ENCODE measurements at places on chromosomes 6 and 20.

- DNase-seq: no peak
These were observed 70.2 kb downstream of the BMP2 start for GRCh38 chr20:6837730-6838129.

DNA sequence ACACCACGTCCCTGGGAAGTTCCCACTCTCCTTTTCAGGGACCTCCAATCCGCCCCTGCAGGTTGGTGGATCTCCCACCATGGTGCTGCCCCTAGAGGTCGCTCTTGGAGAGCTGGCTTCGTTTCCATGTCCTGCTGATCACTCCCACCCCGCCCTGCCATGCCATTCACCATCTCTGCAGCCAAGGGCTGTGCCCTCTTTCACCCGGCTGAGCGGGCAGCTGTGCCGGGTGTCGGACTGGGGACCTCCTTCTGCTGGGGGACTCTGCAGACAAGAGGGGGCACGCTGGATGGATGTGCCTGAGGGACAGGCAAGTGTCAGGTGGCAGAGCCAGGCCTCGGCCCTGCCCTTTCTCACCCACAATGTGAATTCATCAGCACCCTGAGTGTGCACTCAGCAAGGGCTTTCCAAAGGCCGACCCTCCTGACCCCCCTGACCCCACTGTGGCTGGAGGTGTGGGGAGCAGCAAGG, 347.0 kb downstream of the CDH4 start:
- DNase-seq: peak; percentile 53

DNA sequence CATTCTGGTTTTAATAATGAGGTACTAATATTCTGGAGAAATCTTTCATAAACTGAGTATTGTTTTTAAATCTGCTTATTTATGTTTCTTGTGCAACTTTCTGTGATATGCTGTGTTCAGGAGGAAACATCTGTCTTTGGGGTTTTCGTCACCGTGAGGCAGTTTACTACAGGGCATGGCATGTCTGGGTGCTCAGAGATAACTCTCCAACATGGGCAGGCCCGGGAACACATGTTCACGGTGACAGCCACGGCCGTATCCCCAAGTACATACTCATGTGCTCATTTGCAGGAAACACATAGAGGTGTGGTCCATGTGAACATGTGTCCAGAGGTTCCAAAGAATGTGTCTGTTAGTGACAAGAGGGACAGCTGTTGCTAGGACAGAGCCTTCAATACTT, 62.1 kb upstream of the CNKSR3 start:
- DNase-seq: no peak

- DNase-seq: no peak
These were observed 126.4 kb upstream of the CD93 start for GRCh38 chr20:23212464-23212995.

DNA sequence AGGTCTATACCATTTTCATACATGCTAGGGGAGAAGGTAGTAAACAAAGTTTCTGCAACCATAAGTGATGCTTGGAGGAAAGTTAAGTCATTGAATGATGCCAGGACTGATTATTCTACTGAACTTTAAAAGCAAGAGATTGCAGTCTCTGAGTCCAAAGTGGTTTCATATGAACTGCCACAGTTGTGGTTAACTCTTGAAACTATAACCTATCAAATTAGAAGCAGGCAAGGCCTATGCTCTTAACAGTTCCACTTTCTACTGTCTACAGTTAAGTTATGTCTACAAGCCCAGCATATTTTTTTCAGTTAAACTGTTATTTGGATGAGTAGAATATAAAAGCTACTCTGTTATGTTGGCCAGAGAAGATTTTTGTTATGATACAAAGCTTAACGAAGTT, 326.5 kb upstream of the RUNX2 start:
- DNase-seq: no peak

GRCh38 chr20:25654487-25654886, 30.7 kb upstream of the NANP start:
- DNase-seq: no peak

DNA sequence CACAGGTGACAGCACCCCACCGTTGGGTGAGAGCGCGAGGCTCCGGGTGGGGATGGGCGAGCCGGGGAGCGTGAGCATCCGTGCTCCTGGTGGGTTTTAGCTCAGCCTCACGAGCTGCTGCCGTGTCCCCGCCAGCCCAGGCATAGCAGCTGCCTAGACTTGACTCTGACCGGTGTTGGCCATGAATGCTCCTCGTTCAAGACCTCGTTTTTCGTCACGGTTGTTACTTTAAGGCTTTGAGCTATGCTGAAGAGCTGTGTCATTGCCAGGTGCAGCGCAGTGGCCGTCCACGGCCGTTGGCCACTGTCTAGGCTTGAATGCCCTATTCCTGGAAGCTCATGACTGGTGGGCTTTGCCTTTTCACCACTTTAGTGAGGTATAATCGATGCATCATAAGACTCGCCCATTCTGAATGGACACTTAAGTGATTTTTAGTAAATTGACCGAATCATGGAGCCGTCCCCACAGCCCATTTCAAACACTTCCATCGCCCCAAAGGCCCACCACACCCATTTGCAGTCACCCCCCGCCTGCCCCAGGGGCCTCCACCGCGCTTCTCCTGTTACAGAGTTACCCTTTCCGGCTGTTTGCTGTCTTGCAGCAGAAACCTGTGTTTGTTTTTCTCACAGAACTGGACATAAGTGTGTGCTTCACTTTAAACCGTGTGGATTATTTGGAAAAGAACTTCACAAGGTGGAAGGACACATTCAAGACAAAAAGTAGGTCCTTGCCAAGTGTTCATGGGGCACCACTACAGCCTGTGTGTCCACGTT, 21.4 kb upstream of the ADRM1 start:
- DNase-seq: no peak

- no peak for DNase-seq
These were observed 36.3 kb downstream of the BANF2 start for GRCh38 chr20:17735959-17736621.

- DNase-seq: no peak
These were observed 146.7 kb upstream of the ATXN1 start for GRCh38 chr6:16907991-16908390.

DNA sequence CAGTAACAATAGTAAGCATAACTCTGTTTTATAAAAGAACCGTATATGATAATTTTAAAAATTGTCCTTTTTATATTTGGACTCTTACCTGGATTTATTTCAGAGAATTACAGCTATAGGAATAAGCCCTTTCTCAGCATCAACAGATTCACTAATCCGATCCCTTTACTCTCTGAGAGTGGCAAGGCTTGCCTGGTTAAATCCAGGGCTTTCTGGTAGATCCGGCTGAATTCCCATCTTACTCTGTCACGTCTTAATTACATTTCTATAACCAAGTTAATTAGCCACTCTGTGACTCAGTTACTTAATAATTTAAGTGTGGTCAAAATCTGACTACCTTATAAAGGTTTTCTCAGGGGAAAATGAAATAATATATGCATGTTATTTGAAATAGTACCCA, 294.7 kb downstream of the FRK start:
- DNase-seq: no peak

DNA sequence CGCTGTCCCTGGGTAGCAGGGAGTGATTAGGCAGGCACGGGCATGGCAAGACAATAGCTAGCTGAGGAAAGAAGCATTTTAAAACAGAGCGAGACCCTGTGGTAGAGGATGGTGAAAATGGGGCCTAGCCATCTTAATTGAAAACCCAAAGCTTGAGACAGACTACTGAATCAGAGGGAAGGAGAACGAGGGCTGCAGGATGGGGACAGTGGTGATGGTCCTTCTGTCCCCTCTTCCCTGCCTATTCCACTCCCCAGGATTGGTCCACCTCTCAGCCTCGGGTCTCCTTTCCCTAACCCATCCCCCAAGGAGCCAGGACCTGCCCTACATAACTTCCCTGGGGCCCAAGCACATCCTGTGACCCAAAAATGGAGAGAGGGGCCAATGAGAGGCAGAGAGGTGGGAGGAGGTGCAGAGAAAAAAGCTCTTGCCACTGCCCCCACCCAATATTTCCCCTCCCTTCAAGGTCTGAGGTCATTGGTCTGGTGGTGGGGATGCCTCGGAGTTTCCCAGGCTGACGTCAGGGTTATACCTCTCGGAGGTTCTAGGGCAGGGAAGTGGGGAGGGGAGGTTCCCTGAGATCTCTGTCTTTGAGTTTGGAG, 884 bp upstream of the CUTA start:
- no peak for DNase-seq

- DNase-seq: no peak
These were observed 9.1 kb downstream of the PAX1 start for GRCh38 chr20:21714297-21715192.

GRCh38 chr6:4358414-4359107, 223.2 kb upstream of the ECI2 start:
- no peak for DNase-seq

DNA sequence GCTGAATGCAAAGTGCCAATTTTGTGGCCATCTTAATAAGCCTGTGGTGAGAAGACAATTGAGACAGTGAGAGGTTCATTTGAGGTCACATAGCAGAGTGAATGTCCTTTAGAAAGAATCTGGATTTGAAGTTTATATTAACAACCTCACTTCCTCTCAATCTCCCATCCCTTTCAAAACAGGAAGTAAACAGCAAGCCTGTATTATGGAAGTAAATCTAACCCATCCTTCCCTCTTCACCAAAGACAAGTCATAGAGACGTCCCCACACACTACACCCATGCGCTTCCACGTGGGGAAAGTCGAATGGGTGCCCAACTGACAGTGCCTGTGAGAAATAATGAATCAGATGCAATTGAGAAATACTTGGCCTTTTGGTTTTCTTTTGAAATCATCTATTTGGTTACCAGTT, 28.8 kb upstream of the CCND3 start:
- no peak for DNase-seq

GRCh38 chr20:36305602-36306551, at the start of gene DLGAP4:
DLGAP4 (plus strand) TSS chr20:36306339; CDS start chr20:36431718, 125,379 bp downstream.
- no peak for DNase-seq

- no peak for DNase-seq
These were observed 71.8 kb upstream of the CENPW start for GRCh38 chr6:126268092-126268491.

- no peak for DNase-seq
These were observed 612.4 kb upstream of the IMPG1 start for GRCh38 chr6:76684875-76685274.

DNA sequence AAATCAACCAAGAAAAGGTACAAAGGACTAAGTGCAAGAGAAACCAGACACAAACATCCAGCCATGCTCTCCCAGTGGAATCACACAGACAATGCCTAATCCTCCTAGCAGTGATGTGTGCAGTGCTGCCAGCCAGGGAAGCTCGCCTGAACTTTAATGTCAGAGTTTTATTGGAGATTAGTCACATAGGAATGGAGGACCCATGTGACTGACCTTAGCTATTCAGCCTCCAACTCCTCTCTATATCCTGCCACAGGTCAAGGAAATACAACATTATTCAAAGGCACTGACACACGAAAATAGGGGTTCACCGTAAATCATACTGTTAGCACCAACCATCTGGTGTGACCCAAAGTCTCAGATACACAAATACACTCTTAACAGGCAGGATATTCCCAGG, 684.6 kb downstream of the DOK5 start:
- DNase-seq: no peak

- DNase-seq: peak; percentile 75
These were observed 139.6 kb downstream of the PHACTR3 start for GRCh38 chr20:59743767-59744485.

- DNase-seq: no peak
These were observed 446.7 kb downstream of the BMP2 start for GRCh38 chr20:7214081-7214740.

DNA sequence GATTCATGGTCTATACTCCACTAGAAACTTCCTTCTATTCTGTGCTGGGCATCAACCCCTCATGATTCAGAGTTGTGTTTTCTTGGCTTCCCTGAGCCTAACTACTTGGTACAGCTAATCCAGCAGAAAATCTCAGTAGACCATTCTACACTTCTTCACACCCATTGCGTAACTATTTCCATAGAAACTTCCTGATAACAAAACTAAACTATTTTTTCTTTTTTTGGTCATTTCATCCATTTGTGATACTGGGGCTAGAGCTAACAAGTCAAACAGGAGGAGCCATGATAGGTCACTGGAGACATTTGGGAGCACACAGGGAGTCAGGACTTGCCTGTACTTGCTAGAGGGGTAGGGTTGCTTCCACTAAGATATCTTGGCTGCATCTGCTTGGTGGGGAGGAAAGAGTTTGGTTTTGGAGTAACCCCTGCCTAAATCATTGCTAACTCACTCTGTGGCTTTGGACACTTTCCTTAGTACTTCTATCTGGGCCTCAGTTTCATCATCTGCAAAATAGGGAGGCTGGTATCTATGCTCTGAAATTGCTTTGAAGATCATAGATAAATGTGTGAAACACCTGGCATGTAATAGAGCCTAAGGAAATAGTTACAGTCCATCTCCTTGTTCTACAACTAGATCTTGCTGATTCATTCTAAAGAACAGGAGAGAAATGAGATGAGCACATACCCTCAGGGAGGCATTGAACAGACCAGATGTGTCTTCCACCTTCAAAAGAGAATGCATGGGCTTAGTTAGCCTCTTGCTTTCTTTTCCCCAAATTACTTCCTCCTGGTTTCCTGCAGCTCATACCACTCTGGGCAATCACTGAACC, 127.9 kb upstream of the ADGRF1 start:
- DNase-seq: no peak

DNA sequence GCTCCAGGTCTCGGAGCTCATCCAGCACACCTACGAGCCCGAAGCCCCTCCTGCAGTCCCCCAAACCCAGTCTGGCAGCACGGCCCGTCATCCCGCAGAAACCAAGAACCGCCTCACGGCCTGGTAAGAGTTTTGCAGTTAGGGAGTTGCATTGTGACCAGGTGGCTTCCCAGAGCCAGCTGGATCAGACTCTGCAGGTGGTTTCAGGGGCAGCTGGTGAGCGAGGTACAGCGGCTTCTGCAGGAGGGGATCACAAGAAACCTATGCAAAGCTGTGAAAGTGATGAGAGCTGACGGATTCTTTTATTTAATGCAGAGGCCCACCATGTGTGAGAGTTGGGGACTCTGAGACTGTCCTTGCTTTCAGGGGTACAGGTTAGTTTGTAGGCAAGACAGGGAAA, 45.9 kb upstream of the SCGN start:
- DNase-seq: no peak

All from glutamatergic neuron (in vitro differentiated cells).